Activated CD4-positive, alpha-beta T cell treated with anti-CD3 and anti-CD28 coated beads, Interleukin-2, amount 50 U/mL, for 4 hours (primary cell): ENCODE measurements at places on chromosomes 5 and 9.

GRCh38 chr5:133797167-133797566, 171.3 kb downstream of the C5orf15 start:
- no peak for DNase-seq

- no peak for DNase-seq
Observed at GRCh38 chr9:113963017-113963620, 87.0 kb downstream of the ZNF618 start.

DNA sequence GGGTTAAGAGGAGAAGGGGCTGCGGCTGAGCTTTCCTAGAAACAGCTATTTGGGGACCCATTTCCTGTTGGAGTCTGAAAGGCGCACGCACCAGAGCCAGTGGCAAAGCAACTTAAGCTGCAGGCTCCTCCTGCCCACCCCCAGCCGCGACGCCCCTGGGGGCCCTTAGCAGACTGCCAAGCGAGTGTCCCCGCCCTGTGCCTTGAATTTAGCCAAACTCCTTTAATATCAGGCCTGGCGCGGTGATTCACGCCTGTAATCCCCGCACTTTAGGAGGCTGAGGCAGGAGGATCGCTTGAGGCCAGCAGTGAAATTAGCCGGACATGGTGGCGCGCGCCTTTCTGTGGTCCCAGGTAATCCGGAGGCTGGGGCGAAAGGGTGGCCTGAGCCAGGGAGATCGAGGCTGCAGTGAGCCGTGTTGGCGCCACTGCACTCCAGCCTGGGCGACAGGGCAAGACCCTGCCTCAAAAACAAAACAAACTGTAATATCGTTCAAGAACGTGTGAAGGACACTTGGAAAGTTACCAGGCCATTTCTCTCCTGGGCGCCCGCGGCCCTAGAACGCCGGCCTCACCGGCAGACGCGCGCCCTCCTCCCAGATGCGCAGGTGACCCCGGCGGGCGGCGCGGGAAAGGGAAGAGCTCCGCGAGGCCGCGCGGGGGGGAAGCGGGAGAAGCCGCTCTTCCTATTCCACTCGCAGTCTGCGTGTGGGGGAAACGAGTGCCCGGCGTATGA, 1.0 kb upstream of the F2R start:
- no peak for DNase-seq

DNA sequence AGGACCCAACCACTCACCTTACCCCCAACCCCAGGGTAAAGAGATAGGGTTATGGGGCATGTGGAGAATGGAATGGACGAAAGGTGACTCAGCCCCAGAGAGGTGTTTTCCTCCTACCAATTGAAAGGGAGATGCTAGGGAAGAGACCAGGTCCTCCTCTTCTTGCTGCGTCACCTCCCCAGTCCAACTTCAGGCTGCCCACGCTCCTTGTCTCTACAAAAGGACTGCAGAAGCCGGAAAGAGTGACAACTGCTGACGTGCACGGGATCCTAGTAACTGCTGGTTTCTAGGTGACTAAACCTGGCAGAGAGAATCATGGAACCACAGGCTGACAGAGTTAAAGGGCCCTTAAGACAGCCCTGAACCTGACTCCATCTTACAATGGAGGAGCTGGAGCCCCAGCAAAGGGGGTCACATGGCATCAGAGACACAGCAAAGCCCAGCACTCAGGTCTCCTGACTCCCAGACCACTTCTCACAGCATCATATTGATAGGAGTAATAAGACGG, 2.2 kb downstream of the GPX3 start:
- no peak for DNase-seq

DNA sequence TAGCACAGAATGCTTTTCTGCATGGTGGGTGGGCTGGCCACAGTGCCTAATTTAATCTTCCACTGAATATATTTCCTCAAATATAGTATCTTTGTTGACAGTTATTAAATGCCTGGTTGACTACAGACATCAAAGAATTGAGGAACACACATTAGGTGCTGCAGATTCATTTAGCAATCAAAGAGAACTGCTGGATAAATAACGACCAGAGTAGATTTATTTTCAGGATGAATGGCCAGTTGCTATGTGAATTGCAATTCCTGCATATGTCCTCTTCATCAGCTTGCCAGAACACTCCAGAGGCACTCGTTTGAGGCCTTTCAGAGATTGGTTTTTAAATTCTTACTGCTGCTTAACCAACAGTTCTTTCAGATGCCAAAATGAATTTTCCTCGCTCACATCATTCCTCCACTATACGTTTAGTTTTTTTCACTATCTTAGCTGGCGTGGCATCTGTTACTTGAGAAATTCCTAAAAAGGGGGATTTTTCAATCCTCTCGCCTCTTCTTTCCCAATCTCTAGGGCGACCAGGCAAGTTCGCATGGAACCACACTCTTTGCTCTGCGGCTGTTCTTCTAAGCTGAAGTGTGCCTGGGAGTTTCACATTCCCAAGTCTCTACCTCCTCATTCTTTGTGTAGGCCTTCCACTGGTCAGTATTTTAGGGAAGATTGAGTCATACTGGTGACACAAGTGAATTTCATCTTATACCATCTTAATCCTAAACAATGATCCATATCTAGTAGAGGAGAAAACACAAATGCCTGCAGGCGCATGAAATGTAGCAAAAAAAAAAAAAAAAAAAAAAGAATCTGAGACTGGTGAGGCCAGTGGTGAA, 237.1 kb upstream of the NMUR2 start:
- no peak for DNase-seq

- DNase-seq: no peak
Observed at GRCh38 chr9:85547599-85547998, 194.2 kb downstream of the AGTPBP1 start.

DNA sequence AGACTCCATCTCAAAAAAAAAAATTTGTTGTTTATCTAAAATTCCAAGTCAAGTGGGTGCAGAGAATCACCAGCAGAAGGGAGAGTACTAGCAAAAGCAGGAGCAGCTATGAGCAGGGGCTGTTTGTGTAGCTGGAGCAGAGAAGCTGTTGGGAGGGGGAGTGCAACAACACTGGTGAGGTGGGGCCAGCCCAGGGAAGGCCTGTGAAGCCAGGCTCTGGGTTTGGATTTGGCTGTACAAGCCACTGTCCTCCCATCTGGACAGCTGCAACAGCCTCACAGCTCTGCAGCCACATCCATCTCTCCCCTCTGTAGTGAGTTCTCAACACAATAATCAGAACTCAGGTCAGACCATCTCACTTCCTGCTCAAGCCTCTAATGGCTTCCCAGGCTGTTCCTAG, 59.4 kb downstream of the TMOD1 start:
- no peak for DNase-seq

- DNase-seq: no peak
Observed at GRCh38 chr5:123928401-123928800, 416.4 kb downstream of the CSNK1G3 start.

DNA sequence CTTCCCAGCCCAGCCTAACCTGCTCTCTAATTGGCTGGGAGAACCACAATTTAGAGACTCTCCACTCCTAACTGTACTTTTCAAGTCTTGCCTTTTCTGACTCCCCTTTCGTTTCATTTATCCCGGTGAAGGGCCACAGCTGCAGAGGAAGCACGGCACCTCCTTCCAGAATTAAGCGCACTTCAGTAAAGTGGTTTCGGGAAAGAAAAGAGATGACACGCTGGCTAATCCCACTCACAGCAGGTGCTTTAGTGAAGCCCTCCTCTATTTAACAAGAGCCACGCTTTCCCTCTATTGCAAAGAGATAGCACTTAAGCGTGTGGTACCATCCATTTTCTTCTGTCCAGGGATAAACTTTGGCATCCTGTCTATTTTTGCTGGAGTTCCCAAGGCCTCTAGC, 4.8 kb downstream of the DNAH5 start:
- DNase-seq: no peak

DNA sequence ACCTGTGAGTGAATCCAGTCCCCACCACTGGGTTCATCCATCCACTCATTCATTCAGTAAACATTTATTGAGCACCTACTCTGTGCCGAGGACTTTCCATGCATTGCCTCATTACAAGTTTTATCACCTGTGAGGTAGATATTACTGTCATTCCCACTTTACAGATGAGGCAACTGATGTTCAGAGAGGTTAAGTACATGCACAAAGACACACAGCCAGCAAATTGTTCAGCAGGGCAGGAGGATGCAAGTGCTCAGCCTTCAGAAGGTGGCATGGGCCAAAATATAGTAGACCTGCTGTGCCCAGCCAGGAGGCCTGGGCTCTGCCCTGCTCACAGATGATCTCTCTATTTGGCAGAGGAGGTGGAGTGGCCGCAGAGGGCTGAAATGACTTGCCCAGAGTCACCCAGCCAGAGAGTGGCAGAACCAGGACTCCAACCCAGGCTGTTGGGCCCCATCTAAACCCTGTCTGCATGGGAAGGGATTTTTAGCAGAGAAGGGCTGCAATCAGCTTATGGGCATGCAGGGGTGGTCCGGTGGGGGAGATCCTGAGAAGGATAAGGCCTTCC, 7.6 kb upstream of the NEURL1B start:
- DNase-seq: no peak

- no peak for DNase-seq
Observed at GRCh38 chr5:71922584-71923106, 184.6 kb upstream of the MAP1B start.

DNA sequence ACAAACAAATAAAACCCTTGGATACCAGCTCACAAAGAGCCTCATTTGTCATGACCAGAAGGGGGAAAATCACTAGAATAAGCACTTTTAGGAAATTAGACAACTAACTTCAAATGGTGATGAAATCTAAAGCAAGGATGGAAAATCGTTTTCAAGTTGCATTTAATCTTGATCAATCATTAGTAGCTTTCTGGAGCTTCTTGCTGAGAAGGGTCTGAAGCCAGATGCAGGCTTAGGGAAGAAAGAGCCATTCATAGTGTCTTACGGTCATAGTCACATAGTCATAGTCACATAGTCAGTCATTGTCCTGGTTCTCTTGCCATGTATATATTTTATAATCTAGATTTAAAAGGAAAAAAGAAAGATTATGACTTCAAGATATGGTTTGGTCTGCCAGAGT, 610.5 kb downstream of the ACTL7B start:
- no peak for DNase-seq

GRCh38 chr9:132125944-132126679, 35.7 kb upstream of the NTNG2 start:
- peak; percentile 6 for DNase-seq

DNA sequence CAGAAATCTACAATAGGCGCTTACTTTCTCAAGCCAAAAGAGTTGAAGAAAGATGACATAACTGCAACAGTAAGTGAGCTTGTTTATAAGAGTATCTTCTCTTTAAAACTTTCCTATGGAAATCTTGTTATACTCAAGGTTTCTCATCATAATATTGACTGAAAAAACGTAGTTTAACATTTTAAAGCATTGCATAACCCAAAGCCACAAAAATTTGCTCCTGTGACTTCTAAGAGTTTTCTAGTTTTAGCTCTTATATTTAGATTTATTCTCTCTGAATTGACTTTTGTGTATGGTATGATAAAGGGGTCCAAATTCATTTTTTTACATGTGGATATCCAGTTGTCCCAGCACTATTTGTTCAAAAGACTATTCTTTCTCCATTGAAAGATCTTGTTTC, 15.2 kb downstream of the WDR36 start:
- no peak for DNase-seq

- no peak for DNase-seq
Observed at GRCh38 chr9:135989722-135990467, 28.7 kb upstream of the UBAC1 start.

DNA sequence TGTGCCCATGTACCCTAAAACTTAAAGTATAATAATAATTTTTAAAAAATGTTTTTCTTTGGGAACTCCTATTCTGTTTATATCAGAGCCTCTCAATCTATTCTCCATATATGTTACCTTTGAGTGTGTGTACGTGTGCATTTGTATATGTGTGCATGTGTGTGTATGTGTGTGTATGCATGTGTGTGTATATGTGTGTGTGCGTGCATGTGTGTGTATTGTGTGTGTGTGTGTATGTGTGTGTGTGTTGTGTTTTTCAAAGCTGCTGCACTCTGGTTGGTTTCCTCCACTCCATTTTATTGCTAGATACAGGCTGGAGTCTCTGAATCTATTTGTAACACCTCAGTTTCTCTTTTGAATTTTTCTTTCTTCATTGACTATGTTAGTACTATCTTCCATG, 20.0 kb downstream of the SURF6 start:
- no peak for DNase-seq

DNA sequence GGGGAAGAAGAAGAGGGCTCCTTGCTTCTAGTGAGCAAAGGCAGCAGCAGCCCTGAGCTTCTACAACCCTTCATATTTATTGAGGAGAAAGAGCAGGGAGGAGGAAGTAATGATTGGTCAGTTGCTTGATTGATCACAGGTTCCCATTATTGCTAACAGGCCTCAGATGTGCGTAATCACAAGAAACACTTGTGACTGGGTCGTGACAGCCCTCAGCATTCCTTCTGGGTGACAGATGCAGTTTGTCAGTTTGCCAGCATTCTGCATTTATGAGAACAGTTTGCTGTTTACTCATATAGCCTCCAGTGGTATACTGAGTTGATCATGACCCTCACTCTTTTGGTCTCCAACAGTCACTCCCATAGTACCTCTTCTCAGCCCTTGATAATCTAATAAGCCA, 111.5 kb upstream of the TNC start:
- DNase-seq: no peak

DNA sequence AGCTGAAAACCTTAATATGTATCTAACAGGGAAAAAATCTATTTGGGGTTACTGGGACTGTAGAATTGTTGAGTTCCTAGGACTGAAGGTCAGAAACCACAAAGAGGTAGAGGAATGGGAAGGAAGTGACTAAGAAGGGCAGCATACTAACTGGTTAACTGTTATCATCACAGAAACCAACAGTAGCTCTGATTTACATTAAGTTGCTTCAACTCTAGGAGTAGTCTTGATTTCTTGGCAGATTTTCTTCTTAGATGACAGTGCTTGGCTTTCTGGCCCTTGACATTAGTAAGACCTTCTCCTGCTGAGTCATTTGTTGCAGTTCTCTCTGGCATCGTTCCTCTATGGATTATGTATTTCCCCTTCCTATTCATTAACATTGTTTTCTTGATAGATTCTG, 116.1 kb upstream of the RASA1 start:
- no peak for DNase-seq

DNA sequence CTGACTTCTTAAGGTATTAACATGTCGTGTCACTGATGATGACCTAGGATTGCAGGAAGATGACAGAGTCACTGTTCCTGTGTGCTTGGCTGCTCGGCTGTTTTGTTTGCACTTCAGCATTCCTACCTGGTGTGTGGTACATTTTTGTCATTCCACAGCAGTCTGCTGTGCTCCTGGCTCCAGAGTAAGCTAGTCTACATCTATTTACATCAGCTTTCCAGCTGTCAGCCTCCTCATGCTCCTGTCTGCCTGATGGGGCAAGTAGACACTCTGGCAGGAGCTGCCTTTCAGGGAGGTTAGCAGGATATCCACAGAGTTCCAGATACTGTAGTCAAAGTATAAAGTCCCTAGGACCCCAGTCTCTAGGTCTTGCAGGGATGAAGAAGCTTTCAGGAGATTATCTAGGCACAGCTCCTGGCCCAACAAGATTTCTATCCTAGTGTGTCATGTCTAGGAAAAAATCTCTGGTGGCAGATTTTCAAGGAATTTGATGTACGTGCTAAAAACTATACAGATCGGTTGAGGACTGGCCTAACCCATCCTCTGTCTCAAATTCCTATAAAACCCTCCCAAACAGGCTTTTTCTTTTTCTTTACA, 28.4 kb downstream of the RUSC2 start:
- no peak for DNase-seq
